Camera-type eye (tissue), 1 donor: ENCODE measurements at places on chromosomes 11 and 22. TPM values are rescaled to one million over a fixed set of nuclear protein-coding genes. Genes with fewer than 3 reads are reported as not detected.

LRRC4C gene
- 45.4 TPM for total RNA-seq

GDPD4 gene
- not detected for total RNA-seq

MIOX gene
- not detected for total RNA-seq

SCGB1C1 gene
- total RNA-seq: not detected

PLEKHA7 gene
- total RNA-seq: 49.3 TPM

TUT1 gene
- 13.4 TPM for total RNA-seq

APOA5 gene
- not detected for total RNA-seq

FJX1 gene
- 29.5 TPM for total RNA-seq

MAP6 gene
- 57.5 TPM for total RNA-seq

GPR83 gene
- 1.3 TPM for total RNA-seq

DTX4 gene
- 56.4 TPM for total RNA-seq

PLEKHB1 gene
- 91.2 TPM for total RNA-seq

PDGFD gene
- total RNA-seq: 41.2 TPM

RGL4 gene
- not detected for total RNA-seq

PLAAT5 gene
- total RNA-seq: 2.7 TPM

HDAC10 gene
- 30.9 TPM for total RNA-seq

TMEM86A gene
- 7.3 TPM for total RNA-seq

NCAM1 gene
- 447 TPM for total RNA-seq

TTC36 gene
- total RNA-seq: 2.5 TPM

TSGA10IP gene
- total RNA-seq: not detected

TREH gene
- total RNA-seq: not detected

LRRN4CL gene
- 12.4 TPM for total RNA-seq

FHIP1B gene
- 60.8 TPM for total RNA-seq

DCUN1D5 gene
- 50.9 TPM for total RNA-seq

EMID1 gene
- 12.3 TPM for total RNA-seq

MCAT gene
- 17.4 TPM for total RNA-seq

BATF2 gene
- 0.16 TPM for total RNA-seq
